ENCODE measurements at places on chromosomes 11 and 22.

DNA sequence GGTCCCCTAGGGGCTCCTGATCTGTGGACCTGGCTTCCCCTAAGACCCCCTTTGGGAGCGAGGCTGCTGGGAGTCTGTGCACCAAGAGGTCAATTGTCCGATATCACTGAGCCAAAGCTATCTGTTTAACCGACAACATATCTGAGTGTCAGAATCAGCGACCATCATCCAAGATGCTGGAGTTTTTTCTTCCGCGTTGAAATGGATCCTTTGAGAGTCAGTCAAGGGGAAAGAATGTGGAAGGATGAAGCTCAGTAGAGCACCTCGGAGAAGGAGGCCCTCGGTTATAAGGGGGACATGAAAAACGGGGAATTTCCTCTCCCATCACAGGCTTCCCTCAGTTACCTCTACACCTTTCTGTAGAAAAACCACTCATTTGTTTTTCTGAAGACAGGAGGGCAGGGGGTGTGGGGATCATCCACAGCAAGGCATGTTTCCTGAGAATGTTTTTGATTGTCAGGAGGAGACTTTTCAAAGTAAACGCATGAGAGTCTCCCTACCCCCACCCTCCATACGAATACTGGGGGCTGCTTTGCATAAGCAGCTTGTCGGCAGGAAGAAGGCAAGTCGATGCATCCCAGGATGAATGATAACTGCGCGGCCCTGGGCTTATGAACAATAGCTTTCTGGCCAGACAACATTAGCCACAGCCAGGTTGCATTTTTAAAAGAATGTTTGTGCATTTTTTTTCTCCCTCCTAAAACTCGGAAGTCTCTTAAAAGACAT lies 37.7 kb upstream of the CCND1 start:
- no peak for DNase-seq

DNA sequence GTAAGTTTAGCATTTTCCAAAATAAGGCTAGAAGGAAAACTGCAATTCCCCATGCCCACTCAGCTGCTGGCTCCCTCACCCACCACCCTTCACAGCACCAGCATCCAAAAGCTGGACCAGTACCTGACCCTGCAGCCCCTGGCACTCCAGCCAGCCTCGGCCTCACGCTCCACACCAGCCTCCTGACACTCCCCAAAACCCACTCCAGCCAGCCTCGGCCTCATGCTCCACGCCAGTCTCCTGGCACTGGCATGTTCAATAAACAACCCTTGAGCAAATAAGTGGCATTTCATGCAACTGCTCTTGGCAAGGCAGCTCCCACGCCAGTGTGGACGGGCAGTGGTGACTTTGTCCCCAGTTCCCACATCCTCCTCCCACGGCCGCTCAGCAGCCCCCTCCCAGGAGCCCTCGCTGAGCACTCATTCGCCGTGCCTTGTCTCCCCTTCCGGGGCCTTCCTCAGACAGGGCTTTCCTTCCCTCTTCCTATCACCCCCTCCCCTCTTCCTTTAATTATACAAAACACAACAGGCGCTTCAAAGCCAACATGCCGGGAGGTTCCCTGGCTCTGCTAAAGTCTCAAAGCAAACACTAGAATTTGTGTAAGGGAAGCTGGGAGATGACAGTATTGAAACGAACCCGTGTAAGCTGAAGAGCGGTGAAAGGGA lies 6.8 kb downstream of the TOLLIP start:
- no peak for DNase-seq

GRCh38 chr22:37765498-37765897 lies 42.2 kb upstream of the GCAT start:
- DNase-seq = no peak

DNA sequence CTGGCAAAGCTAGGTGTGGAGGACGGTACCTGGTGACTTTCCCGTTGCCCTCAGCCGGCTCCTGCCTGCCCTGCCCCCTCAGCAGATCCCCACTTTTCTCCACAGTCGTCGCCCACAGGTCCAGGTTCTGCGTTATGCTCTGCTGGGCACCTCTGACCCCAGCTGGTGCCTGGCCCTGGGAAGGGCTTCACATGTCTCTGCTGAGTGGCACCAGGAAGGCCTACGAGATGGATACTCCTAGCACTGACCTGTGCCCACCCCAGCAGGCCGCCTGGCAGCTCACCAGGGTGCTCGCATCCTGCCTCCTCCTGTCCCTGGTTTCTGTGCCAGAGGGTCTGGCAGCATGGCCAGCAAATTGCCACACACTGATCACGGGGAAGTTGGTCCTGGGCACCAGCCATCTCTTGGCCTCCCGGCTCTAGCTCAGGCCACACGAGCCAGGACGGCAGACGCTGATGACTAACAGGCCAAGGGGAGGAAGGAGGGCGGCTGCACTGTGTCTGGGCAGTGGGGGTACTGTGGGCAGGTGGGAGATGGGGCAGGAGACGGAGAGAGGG lies 13.8 kb downstream of the CARS1 start:
- peak; percentile 83 for DNase-seq

DNA sequence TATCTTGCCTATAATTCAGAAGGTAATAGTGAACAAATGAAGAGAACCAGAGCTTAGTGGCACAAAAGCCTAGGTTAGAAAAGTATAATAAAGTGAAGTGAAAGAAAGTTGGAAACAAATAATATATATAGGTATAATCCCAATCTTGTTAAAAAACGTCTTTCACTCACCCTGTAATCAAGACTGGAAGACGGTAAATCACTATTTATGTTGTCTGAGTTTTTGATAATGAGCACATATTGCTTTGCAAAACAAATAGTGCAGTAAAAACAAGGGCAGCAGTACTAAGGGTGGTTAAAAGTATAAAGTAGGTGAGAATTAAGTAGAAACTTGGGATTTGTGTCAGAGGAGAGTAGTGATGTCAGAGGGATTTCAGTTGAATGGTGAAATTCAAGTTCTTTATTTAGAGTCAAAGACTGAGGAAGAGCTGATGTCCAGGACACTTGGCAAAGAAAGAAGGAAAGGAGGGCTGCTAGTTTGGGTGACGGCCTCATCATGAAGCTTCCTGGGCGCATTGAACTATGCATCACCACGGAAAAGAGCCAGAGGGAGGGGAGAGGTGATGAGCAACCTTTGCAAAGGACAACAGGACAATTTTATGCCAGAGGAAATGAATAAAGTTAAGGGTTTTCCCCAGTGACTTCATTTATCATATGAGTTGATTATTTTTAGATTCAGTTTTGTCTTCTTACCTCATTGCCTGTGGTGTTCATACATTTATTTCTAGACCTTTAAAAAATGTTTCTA lies 11.4 kb downstream of the NCAM1 start:
- no peak for DNase-seq

GRCh38 chr22:30695351-30695851 lies 727 bp downstream of the OSBP2 start:
- no peak for DNase-seq

DNA sequence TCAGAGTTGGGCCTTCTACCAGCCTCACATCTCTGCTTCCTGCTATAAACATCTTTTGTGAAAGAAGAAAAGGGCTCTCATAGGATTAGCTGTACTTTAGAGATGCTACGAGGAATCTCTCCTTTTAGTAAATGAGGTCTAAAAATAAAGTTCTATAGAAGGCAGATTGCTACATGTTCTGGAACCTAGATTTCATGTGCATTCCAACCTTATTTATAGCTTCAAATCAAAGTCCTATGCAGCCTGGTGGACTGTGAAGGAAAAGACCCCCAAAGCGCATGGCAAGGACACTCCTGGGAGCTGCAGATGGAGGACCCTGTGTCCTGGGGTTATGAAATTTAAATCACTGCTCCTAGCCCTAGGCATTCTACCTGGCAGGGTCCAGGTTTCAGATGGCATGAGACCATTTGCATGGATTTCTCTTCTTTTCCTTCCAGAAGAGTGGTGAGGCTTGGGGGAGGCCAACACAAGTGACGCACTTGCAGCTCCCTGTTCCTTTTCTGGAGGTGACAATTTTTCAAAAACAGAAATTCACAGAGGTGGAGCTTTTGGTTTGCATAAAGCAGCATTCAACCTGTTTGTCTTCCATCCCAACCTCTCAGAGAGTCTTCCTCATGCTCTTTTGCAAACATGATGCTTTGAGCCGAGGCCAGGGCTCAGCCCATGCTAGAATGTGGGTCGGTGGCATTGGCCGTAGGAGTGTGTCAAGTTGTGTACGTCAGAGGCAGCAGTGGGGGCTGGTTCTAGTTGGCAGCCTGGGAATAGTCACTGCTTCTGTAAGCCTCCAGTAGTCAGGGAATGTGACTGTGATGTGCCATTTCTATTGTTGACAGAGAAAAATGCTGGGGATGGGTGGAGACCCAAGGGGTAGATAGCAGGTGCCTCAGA lies 6.3 kb downstream of the CRY2 start:
- DNase-seq = no peak

DNA sequence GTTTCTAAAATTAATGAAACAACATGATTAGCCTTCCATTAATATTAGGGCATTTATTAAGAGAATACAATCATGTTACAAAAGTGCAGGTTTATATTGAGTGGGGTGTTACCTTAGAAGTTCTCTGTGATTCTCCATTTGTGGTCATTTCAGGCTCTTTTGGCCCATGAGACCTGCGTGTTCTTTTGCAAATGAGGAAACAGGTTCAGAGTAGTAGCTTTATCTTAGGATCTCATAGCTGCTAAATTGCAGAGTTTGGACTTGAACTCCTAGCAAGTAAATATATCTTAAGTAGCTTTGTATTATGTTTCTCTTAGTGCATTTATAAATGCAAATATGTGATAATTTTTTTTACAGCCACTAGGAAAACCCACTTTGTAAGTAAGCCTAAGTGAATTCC lies 18.3 kb downstream of the FAR1 start:
- no peak for DNase-seq

GRCh38 chr11:104609311-104610085 lies 288.8 kb downstream of the CASP12 start:
- peak; percentile 59 for DNase-seq

DNA sequence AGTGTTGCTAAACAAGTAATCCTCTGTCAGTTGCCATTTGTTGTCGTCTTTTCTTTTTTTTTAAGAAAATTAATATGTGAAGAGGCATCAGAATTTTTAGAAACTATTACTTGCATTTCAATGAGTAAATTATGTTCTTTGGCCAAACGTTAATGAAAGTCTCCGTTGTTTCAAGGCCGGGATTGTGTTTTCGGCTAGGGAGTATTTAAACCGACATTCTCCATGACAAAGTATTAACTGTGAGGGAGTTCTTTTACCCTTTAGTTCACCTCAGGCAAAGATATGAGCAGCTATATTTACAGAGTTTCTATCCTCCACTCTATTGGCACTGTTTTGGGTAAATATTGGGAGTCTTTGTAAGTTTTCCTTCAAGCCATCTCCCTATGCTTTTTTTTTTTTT lies 668.9 kb downstream of the METTL15 start:
- no peak for DNase-seq

- no peak for DNase-seq
These were observed 7.5 kb downstream of the SGSM3 start for GRCh38 chr22:40377931-40378330.
